ENCODE measurements at places on chromosomes 6 and 20.

- no peak for DNase-seq
Observed at GRCh38 chr20:37936041-37936440, 33.1 kb downstream of the VSTM2L start.

GRCh38 chr20:23205211-23205610 lies 119.1 kb upstream of the CD93 start:
- peak; percentile 37 for DNase-seq

- DNase-seq: no peak
Observed at GRCh38 chr6:117601811-117602150, 530 bp downstream of the GOPC start.

GRCh38 chr20:40883097-40883496 lies 145.5 kb upstream of the TOP1 start:
- DNase-seq: no peak

- DNase-seq: no peak
Observed at GRCh38 chr6:168485818-168486217, 44.8 kb downstream of the SMOC2 start.

DNA sequence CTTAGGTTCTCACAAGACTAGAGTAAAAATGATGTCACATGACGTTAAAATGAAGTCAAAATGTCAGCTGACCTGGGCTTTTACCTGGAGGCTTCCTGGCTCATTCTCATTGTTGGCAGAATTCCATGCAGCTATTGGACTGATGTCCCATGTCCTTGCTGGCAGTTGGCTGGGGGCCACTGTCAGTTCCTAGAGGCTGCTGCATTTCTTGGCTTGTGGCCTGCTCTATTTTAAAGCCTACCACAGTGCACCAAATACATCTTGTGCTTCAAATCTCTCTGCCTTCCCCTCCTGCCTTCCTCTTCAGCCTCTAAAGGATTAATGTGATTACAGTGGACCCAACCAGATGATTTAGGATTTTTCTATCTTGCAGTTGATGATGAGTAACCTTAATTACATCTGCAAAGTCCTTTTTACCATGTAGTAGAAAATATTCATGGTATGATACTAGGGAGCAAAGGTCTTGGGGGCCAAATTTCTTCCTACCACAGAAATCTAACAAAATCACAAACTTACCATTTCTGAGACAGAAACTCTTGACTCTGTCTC lies 81.9 kb downstream of the FIG4 start:
- DNase-seq: peak; percentile 17

- DNase-seq: no peak
Observed at GRCh38 chr6:15326067-15326614, 80.3 kb downstream of the JARID2 start.

- DNase-seq: no peak
Observed at GRCh38 chr6:14108571-14109410, 8.8 kb upstream of the CD83 start.

- no peak for DNase-seq
Observed at GRCh38 chr20:58161192-58161591, 67.3 kb downstream of the ANKRD60 start.
